GM20000 (cell line): ENCODE measurements at places on chromosomes 12 and 14.

GRCh38 chr12:53172352-53172751 is 8.2 kb upstream of the ZNF740 start:
- DNase-seq: no peak

- DNase-seq: no peak
Measured at GRCh38 chr12:66191547-66192126, 2.6 kb downstream of the IRAK3 start.

DNA sequence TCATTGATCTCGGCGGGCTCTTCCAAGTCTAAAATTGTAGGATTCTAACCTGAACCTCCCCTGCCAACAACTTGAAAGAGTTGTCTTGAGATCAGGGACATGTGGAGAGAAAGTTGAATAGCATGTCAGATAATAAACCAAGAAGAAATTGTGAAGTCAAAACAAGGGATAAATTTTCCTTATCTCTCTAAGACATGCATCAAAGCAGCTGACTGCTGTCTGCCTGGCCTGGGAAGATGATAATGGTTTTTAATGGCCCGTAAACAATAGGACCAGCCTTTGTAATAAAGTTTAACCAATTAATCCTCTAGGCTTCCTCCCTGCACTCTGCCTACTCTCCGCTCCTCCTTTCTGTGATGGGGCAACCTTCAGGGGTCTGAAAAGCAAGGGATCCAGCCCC is 67.9 kb downstream of the DPF3 start:
- no peak for DNase-seq

DNA sequence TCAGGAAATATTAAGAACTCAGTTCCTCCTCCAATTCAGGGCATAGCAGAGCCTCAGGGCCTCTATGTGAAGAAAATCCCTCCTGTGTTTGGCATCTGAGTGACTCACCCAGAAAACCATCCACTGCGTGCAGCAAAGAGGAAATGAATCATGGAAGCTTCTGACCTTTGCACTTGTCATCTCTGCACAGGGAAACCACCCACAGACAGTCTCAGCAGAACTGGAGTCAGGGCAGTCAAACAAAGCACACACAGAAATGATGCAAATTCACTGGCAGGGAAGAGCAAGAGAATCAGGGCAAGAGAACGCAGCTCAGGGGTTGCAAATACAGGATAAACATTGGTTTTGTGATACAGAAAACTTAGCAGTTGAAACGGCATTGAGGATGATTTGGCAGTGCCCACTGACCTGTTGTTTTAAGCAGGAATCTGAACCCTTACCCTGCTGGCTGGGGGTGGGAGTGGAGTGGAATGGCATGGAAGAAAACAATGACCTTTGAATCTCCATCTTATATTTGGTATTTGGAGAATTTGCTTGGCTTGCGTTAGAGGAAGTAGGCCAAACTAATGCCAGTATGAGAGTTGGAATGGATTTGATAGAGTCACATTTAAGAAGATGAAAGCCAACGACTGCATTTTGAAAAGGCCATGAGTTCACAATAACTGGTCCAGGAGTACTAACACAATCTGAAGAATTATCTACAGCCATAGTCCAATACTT is 53.5 kb downstream of the PHLDA1 start:
- DNase-seq: peak; percentile 74

DNA sequence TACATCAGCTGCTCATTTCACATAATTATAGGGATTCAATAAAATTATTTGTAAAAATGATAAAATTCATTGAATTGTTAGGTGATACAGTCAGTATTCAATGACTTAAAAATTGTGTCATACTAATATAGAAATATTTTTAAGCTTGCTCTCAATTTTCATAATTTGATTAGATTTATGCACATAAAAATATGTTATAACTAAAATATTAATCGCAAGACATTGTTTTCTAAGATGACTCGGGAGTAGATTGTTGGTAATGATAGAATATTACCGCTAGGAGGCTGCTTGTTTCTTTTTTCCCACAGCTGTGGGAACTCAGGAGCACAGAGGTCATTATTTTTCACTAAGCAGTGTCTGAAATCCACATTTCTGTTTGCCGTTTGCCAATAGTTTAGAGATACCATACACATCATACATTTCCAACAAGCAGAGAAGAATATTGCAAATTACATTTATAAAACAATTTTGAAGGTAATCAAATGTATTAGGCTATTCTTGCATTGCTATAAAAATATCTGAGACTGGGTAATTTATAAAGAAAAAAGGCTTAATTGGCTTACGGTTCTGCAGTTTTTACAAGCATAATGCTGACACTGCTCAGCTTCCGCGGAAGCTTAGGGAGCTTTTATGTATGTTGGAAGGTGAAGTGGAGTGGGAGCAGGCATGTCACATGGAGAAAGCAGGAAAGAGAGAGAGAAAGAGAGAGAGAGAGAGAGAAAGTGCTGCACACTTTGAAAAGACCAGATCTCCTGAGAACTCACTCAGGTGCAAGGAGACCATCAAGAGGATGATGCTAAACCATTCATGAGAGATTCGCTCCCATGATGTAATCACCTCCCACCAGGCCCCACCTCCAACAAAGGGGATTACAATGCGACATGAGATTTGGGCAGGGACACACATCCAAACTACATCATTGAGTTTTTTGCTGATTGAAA is 9.2 kb downstream of the CD69 start:
- no peak for DNase-seq

DNA sequence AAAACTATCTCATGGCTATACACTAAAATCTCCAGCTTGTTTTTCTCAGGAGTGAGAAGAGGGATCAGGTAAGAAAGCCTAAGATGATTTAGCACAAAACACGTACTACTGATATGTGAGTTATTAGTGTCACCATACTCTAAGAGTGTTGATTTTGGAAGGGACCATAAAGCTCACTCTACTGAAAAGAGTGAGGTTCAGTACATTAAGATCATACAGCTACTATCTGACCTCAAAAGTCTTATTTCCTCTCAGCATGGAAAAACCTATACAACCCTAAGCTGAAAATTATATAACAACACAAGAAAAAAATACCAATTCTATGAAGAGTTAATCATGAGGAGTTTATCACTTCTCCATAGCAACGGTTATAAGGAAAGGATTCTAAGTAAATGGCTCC is 19.5 kb downstream of the SNW1 start:
- no peak for DNase-seq
